ENCODE measurements at places on chromosomes 2 and 18.

GRCh38 chr2:236644502-236644911 is 74.9 kb downstream of the ACKR3 start:
- no peak for DNase-seq

DNA sequence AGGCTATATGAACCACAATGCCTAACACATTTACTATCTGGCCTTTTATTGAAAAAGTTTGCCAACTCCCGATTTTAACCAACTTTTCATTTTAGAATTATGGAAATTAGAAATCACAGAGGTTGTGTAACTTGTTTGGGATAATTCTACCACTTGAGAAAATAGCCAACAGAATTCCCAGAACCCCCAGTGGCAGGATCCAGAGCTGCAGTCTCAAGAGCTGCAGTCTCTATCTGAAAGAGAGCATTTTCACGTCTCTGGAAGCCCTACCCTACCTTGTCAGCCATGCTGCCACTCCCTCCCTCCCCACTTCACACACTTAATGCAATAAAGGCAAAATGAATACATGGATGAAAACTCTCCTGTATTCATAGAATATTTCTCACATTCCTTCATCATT is 23.4 kb upstream of the TSPYL6 start:
- DNase-seq = no peak

GRCh38 chr2:210459880-210460279 is 16.7 kb downstream of the LANCL1 start:
- peak; percentile 12 for DNase-seq

GRCh38 chr2:219798430-219798829 is 171.0 kb downstream of the SLC4A3 start:
- no peak for DNase-seq

DNA sequence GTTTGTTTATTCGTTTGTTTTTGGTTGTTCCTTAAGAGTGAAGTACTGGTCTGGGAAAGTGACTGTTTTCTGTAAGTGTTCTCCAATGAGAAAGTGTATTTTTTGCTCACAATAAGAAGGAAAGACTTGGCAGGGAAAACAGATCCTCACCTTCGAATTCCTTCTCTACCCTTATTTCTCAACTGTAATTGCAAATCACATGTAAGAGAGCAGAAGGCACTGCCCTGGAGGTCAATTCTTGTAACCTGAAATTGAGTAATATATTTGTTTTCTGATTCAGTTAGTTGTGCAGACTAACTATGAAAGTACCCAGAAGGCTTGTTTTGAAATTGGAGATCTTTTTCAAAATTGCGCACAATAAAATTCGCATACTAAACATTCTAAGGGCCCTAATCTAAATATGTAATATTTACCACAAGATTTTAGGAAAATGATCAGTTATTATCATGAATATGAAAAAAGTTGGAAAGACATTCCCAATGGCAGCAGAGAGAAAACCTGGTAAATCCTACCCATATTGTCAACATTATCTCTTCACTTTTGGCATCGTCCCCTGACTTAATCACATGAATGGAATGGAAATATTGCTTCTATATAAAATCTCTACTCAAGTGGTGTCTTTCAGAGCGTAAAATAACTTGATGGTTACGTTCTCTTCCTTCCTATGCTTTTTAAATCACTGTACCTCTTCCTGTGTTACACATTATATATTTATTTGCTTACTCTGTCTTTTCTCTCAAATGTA is 24.1 kb downstream of the TFPI start:
- DNase-seq = peak; percentile 9

GRCh38 chr2:52676056-52676455 is 1091.5 kb upstream of the CHAC2 start:
- DNase-seq = no peak

DNA sequence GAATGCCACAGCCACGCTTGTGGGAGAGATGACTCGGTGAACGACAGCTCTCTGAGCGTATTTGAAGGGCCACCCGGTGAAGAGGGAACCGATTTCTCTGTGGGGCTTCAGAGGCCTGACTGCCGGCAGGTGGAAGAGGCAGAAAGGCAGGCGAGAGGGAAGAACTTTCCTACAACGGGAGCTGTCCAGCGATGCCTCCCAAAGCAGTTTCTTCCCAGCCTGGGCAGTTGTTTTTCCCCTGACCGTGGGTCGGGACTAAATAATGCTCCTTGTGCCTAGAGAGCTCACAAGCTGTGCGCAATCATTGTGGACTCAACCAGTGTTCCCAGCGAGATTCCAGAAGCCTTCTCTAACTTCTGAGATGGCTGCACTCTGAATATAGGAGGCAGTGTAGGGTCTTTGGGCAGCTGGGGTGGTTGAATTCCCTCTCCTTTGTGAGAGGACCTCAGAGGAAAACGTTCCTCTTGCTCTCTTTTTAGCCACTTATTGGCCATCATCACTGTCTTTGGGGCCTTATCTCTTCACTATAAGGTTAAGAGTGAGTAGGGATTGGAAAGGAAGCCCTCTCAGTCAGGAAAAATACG is 710 bp downstream of the SEC11C start:
- peak; percentile 86 for DNase-seq

DNA sequence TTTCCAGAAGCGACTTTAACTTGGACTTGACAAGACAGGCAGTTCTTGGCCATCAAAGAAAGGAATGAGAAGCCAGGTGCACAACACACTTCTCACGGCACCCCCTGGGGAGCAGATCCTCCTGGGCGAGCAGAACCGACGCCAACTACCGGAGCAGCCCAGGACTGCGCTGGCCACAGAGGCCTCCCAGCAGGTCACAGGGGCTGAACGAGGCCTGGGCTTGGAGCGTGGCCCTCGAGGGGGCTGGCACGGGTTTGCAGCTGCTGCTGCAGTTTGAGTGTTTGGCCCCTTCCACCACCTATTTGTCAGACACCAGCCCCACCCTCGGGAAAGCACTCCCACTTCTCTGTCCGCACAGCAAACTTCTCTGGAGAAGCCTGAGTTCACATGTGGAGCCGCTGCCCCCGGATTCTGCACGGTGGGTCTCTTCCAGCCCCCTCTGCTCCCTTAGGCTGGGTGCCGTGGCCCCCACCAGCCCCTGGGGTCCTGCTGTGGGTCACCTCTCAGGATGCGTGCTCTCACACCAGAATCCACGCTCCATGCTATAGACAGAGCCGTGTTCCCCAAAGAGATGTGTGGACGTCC is 306.7 kb upstream of the SALL3 start:
- no peak for DNase-seq

DNA sequence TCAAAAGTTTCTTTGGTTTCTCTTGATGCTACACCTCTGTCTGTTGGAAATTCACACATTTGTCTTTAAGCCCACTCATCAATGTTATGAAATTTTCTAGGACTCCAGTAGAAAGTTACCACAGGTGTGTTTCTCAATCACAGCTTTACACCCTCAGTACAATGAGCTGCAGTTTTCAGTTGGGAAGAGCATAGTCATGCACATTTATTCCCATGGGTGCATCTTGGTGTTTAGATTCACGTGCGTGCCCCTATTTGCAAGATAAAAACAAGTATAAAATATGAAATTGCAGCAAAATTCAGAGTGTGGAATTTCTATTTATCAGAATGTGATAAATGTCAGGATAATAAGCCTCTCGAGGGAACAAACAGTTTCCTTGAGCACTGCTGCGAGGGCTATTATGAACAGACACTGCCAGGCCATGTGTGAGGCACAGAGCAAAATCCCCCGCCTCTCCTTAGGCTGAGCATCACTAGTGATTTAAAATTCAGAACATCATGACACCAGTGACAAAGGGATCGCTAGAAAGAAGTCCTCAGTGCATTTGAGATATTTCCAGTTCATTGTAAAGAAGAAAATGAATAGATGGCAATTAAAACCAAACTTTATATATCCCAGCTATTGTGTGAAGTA is 512.2 kb upstream of the TCF4 start:
- no peak for DNase-seq

DNA sequence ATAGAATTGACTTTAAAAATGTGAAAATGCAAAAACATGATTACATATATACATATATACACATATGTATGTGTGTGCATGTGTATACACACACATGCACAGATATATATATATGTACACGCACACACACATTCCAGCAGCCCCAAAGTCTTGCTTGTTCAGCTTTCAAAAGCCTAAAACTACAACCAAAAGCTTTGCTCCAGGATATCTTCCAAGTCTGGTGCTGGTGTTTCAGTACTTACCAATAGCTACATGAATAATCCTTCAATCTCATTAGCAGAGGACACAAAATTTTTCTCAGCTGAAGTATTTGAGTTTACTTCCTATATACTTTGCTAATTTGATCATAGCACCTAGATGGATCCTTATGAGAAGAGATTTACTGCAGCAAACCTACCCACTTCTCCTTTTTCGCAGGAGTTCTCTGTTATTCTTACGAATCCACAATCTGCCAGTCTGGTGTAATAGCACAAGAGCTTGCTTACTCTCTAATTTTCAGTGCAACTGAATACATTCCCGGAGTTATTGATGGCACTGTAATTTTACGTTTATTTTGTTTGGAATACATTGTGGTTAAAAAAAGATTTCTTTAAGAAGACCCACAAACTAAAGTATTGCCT is 553.3 kb downstream of the ARHGAP15 start:
- DNase-seq = no peak

DNA sequence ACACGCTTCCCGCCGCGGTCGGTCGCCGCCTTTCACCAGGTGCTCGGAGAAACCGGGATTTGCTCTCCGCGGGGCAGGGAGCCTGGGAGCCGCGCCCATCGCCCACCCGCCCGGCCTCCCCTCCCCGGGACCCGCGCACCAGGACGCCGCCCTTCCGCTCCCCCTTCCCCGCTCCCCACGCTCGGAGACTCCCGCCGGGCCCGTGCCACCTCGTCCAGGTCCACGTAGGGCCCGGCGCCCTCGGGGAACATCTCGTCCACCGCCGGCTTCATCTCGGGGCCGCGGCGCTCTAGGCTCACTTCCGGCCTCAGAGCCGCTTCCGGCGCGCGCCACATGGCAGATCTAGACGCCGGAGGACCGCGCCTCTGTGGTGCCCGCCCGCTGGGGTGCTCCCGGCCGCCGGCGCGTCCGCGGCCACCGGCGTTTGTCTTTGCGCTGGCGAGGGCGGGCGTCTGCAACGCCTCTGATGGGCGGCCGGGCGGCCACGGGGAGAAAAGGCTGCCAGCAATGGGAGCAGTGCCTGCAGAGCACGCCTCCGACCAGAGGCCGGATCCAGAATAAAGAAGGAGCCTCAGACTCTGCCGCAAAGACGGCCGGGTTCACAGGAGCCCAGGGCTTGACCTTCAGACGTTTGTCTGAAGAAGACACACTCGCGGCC is at the start of gene COPS9:
COPS9 (minus strand) TSS at position 293 of the 658 bp plus-strand sequence; CDS start at position 272, 21 bp downstream.
- peak; percentile 85 for DNase-seq

GRCh38 chr18:75201282-75202270 is 7.4 kb downstream of the PTGR3 start:
- DNase-seq = peak; percentile 60

DNA sequence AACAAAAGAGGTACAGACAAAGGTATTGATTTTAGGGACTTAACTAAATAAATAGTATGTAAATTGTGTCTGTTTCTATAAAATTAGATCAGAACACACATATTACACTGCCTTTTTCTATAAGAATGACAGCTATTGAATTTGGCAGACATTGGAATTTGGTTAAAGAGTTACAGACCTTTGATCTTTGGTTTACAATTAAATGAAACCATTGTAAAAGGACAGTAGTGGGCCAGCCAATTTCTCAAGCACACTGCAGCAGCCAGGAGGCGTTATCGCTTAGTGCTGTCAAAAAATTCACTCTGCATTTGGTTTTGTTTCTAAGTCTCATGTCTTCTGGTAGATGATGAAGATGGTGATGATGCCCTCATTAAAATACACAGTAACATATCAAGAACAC is 175.9 kb downstream of the NR4A2 start:
- DNase-seq = peak; percentile 16

- no peak for DNase-seq
Observed at GRCh38 chr2:24477229-24477628, 13.8 kb upstream of the NCOA1 start.

GRCh38 chr18:55121397-55122170 is 162.3 kb upstream of the CCDC68 start:
- DNase-seq = no peak

DNA sequence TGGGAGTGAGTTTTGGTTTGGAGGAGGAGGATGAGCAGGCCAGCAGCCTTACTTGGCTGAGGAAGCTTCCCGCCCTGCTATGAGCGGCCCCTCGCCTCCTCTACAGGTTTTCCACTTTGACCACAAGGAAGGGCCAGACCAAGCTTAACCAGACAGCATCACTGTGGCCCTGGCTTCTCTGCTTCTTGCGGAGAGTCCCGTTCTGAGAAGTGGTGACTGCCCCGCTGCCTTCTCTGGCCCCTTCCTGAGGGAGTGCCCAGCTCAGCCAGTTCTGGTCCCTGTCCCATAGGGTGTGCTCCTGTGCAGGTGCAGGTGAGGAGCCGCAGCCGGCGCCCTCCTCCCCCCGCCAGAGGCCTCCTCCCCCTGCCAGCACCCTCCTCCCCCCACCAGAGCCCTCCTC is 101.0 kb downstream of the FAM210A start:
- DNase-seq = no peak

- peak; percentile 14 for DNase-seq
Observed at GRCh38 chr2:45382744-45383143, 228.3 kb downstream of the SRBD1 start.

DNA sequence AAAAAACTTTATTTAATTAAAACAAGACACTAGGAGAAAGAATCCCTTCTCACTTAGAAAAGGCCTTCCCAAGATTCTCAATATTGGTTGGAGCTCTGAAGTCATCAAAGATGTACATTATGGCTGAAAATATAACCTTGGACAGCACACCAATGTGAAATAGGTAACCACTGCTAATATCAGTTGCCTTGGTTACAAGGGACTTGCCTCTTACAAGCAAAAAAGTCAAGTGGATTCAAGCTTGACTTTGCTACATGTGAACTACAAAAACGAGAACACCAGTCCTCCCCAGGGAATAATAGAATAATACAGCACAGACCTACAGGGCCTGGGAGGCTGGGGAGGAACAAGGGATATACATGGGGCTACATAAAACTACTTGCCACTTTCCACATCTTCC is 46.1 kb downstream of the NABP1 start:
- DNase-seq = no peak

GRCh38 chr2:69469375-69469774 is 32.1 kb upstream of the NFU1 start:
- DNase-seq = no peak

DNA sequence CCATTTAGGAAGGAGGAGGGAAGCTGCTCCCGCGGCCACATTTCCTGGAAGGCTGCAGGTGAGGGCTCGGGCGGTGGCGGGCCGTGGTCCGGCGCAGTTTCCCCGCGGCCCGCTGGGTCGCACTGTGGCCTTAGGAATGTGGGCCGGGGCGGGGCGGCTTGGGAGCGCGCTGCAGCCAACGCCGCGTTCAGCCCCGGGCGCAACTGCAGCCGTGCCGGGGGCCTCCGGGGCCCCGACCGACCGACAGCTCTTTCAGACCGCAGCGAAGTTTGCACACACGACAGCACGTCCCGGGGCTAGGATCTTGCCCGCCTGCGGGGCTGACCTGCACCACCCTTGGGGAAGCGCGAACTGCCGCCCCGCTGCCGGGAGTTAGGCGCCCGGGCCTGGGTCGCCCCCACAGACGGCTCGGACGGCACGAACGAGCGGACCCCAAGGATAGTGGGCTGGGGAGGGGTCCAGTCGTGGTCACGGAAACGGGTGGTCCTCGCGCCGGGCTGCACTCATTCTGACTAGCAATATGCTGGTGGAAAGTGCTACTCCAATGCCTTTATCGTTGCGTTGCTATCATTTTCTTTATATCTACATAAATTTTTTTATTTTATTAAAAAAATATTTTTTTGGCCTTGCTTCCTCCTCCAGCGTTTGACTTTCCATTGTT is 69.9 kb upstream of the DLX2 start:
- peak; percentile 85 for DNase-seq

All from NCI-H69 (cell line).